ENCODE measurements at places on chromosomes 5 and 9. TPM values are rescaled to one million over a fixed set of nuclear protein-coding genes. Genes with fewer than 3 reads are reported as not detected.

SLC2A8 gene
- total RNA-seq = 15.3 TPM

ANKRD31 gene
- total RNA-seq = 0.38 TPM

C5orf52 gene
- not detected for total RNA-seq

PIP5KL1 gene
- 3.0 TPM for total RNA-seq

PAEP gene
- total RNA-seq = not detected

ANKDD1B gene
- total RNA-seq = 3.1 TPM

ECPAS gene
- total RNA-seq = 83.7 TPM

PCDHB11 gene
- 4.3 TPM for total RNA-seq

FBP1 gene
- 27.3 TPM for total RNA-seq

SLC6A3 gene
- 0.54 TPM for total RNA-seq

SPAAR gene
- 5.3 TPM for total RNA-seq

CARD9 gene
- total RNA-seq = 7.0 TPM

LYSMD3 gene
- total RNA-seq = 18.7 TPM

BTNL8 gene
- 0.19 TPM for total RNA-seq

PCDHGA5 gene
- total RNA-seq = 2.8 TPM

TEX48 gene
- total RNA-seq = not detected

GABBR2 gene
- total RNA-seq = 0.06 TPM

GADD45G gene
- total RNA-seq = 7.3 TPM

BASP1 gene
- total RNA-seq = 12.5 TPM

CCDC171 gene
- 5.1 TPM for total RNA-seq

CAVIN4 gene
- total RNA-seq = 0.13 TPM

PCSK5 gene
- total RNA-seq = 14.7 TPM

NUTM2G gene
- not detected for total RNA-seq

ACTBL2 gene
- 0.13 TPM for total RNA-seq

GPBP1 gene
- 80.9 TPM for total RNA-seq

LHX2 gene
- total RNA-seq = not detected

NR2F1 gene
- total RNA-seq = 49.5 TPM

SLC34A1 gene
- total RNA-seq = 0.91 TPM

MAMDC2 gene
- total RNA-seq = 7.1 TPM

CDKN2B-AS1 gene
- total RNA-seq = 0.82 TPM

CYSRT1 gene
- total RNA-seq = 0.94 TPM

KCNV2 gene
- not detected for total RNA-seq

GFPT2 gene
- total RNA-seq = 15.9 TPM

NUDT12 gene
- total RNA-seq = 14.0 TPM

TAF11L14 gene
- not detected for total RNA-seq

EFNA5 gene
- 54.4 TPM for total RNA-seq

C8G gene
- 1.9 TPM for total RNA-seq

MTX3 gene
- 18.7 TPM for total RNA-seq

BRINP1 gene
- 1.4 TPM for total RNA-seq

PRLR gene
- total RNA-seq = 6.3 TPM

FOXD4L5 gene
- 0.09 TPM for total RNA-seq
